ENCODE measurements at places on chromosomes 1 and 21.

- DNase-seq, result no peak
These were observed 74.9 kb downstream of the PIK3CD start for GRCh38 chr1:9726406-9726805.

DNA sequence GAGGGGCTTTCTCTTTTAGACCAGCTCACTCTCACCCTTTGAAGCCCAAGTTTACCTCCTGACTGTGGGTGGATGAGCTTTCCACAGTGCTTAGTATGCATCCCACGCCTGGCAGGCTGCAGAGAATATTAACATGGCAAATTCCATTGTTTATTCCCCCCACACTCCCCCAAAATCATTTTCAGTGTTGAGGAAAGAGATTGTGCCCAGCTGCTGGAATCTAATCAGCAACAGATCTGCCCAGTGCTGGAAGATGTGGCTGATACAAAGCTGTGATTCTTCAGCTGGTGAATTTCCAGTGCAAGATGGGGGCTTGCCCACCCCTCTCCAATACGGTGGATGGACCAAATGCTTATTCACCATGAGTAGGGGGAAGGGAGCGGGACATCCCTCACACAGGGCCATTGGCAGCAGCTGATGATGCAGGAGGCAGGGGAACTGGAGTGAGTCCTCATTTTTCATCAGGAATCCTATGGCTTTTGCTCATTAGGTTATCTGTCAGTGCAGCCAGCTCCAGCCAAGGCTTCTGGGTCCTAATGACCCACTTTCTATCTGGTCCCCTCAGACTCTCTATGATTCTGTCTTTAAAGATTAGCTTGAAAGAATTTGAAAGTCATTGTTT lies 39.7 kb upstream of the KCNA3 start:
- no peak for DNase-seq

GRCh38 chr1:87219626-87220025 lies 109.1 kb upstream of the LMO4 start:
- no peak for DNase-seq

- DNase-seq, result no peak
These were observed 3.8 kb downstream of the UBE2G2 start for GRCh38 chr21:44797775-44798174.

GRCh38 chr21:17343055-17343454 lies 169.8 kb upstream of the CXADR start:
- DNase-seq, result no peak

DNA sequence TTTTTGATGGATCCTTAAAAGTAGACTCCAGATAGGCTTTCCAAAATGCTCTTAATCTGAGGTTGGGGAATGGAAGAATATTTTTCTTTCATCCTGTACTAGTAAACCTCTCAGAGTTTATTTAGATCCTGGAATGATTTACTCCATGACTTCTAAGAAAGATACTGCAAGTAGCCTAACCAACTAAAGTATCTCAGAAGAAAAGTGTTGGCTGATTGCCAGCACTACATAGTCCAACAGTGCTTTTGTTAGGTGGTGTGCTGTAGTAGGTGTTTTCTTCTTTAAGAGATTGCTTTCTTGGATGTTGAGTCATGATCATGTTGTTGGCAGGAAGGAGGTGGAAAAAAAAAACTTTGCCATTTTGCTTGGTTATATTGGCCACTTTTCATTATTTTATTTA lies 119.8 kb downstream of the OSBPL9 start:
- DNase-seq, result no peak

DNA sequence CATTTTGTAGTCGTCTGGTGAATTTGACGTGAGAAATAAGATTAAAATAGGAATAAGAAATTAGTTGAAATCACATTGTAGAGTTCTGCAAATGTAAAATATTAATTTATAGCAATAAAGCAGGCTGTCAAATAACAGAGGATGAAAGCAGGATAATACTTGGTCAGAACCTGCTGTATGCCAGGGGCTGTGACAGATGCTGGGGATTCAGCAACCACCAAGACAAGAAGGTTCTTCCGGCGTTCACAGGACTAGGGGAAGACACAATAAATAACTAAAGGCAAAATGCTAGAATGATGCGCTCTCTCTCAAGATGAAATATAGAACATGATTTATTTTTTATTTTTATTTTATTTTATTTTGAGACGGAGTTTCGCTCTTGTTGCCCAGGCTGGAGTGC lies 6.8 kb upstream of the PARK7 start:
- no peak for DNase-seq
